ENCODE measurements at places on chromosomes 5 and 9.

DNA sequence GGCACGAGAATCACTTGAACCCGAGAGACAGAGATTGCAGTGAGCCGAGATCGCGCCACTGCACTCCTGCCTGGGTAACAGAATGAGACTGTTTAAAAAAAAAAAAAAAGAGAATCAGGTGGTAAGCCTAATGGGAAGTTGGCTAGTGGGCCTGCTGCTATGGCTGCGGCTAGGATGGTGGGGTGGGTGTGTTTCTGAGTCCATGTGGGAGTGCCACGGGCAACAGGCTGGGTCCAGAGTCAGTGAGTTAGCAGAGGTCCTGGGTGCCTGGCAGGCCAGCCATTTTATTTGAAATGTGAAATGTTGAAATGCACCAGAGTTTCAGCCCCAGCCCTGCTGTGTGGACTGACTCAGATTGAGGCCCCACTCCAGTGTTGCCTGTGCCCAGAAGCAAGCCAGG, 37.8 kb downstream of the JADE2 start:
- no peak for DNase-seq

GRCh38 chr5:139806111-139806510, 10.5 kb downstream of the PSD2 start:
- no peak for DNase-seq

- no peak for DNase-seq
Measured at GRCh38 chr5:145975361-145976066, 39.1 kb downstream of the SH3RF2 start.

GRCh38 chr9:92973700-92974099, 26.4 kb downstream of the FGD3 start:
- no peak for DNase-seq

DNA sequence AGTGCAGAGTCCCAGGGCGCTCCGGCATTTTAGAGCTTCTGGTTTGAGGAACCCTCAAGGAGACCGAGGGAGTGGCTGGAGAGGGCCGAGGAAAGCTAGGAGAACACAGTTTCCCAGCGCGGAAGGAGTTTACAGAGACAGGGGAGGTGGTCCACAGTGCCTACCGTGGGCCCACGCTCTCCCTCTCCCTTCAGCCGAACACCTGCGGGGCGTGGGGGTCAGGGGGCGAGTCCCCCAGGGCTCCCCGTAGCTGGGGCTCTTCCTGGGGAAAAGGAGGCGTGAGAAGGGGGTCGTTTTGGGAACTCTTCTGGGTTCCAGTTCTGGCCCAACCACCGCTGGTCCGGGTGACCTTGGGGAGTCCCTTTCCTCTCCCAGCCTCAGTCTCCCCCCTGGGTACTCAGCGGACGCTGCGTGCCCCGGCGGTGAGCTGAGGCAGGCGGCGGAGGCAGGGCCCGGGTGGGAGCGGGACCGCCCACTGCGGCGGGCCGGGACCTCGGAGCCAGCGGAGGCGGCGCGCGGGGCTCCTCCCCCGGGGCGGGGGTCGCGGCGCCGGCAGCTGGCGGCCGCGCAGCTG, 368 bp upstream of the FRMPD1 start:
- DNase-seq = no peak

DNA sequence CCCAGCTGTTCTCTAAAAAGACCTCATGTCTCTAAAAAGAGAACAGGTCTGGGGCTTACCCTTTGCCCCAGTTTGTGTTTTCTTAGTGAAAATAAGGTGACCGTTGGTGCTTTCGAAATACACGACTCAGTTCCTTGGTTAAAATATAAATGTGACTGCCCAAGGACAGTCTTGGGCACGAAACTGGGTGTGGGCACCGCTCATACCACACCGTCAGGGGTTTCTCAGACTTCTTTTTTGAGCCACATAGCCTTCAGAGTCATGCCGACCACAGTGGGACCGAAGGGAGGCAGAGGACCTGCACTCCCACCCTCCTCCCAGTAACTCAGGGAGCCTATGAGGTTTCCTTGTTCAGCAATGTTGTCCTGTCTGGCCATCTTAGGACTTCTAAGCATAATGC, 6.5 kb downstream of the SNX18 start:
- DNase-seq = no peak

DNA sequence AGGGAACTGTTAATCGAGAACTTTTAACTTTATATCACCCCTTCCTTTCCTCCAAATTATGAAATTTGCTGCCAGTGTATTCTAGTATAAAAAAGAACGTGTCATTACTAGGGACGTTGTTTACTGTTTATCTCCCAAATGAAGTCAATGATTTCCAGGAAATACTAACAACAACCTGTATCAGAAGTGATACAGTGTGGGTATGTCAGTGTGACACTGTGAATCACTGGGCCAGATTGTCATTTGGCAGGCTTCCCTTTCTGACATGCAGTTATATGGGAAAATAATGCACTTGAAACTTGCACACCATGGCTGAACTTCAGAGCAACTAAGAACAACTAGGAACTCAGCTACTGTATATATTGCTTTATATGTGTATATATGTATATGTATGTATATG, 12.6 kb downstream of the ZNF462 start:
- DNase-seq = no peak

DNA sequence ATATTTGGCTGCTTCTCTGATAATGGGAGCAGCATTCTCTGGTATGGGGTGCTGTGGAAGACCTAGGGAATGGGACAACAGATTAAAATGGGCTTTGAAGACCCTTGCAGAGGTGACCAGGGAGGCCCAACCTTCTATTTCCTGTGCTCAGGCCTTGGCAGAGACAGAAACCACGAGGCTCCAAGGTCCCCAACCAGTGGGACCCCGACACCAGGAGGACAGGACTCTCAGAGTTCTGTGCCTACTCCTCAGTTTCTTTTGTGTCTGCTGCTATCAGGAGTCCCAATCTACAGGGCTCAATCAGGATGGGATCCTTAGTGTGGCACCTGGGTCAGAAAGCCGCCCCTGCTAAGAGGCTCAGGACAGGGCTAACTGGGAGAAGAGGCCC, 29.3 kb downstream of the CSF2 start:
- DNase-seq = no peak

GRCh38 chr5:51225789-51226742, 157.2 kb upstream of the ISL1 start:
- DNase-seq = no peak

- no peak for DNase-seq
Measured at GRCh38 chr9:35001803-35002502, 12.4 kb downstream of the DNAJB5 start.

DNA sequence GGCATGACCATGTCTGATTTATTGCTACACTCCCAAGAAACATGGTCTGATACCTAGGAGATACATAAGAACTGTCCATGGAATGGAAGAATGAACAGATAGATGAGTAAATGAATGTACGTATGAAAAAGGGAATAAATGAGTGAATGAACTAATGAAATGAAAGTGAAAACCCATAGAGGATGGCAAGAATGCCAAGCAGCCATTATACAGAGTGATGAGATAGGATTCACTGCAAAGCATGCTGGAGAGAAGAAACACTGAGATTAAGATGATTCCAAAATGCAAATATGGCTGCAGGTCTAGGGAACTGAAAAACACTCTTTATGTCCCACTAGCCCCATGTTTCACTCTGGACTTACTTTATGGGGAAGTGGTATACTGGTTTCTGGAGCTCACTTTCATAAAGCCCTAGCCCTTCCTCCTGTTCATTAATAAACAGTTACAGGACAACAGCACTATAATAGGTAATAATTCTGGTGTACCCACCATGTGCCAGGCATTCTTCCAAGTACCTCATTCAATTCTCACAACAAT, 170.3 kb upstream of the RAD23B start:
- DNase-seq = no peak

DNA sequence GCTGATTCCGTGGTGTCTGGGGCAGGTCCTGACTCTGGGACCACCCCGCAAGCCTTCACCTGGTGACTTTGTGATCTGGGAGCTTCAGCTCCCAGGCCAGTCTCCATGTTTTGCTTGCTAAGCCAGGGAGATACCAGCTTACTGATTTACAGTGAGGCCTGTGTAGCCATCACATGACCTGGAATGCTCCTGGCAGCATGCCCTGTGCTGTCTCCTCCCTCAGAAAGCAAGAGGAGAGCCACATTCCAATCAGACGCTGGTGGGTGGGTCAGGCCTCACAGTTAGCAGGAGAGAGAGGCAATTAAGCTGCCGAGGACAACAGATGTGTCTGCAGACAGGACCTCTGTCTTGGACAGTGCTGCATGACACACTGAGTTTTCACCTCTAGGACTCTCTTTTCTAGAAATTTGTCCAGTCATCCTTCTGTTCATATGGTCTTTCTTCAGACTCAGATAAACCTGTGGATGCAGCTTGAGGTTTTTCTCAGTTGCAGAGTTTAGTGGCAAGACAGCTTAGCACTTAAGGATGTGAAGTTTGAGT, 24.4 kb upstream of the GRPEL2 start:
- DNase-seq = no peak

- DNase-seq = no peak
Measured at GRCh38 chr5:180785121-180785781, 17.4 kb downstream of the MGAT1 start.

DNA sequence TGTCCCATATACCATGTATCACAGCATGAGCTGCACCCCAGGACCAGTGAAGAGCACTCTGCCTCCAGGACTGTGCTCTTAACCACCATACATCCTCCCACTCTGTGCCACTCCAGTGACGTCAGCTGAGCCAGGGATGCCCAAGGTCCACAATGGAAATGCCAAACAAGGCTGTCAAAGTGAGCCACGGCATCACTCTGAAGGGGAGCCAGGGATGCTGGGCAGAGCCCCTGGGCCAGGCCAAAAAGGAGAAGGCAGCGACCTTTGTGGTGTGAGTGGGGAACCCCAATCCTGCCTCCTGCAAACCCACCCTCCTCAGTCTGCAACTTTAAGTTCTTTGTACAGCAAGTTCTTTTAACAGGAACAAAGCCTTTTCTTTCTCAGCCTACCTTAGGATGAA, 242.7 kb downstream of the SYK start:
- DNase-seq = no peak

DNA sequence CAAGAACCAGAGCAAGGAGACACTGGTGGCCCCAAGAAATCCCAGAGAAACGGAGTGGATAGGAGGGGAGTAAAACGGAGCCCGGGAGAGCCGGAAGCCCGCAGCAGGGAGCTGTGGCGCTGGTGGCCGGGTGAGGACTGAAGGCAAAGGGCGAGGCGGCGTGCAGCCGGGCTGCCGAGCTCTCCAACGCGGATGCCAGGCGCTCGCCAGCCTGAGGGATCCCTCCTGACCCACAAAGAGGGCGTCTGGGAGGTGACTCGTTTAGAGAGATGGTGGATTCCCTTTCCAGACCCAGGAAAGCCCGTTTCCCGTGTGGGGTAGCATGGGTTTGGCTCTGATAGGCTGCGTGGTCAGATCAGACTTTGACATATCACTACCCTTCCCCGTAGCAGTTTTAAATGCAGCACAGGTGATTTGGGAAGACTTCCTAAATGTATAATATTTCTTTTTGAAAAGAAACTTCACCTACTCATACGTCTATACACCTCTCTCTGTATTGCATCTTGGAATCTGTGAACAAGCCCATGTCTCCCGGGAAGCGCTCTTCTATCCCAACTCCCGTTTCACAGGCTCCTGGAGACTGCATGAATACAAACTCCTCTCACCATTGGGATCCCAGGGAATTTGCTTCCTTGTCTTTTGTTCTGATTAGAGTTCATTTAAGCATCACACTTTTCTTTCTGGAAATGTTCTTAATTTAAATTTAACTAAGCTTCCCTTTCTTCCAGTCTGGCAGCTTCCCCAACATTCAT, 158.1 kb downstream of the C9orf152 start:
- no peak for DNase-seq

GRCh38 chr9:88988796-88989641, 2.2 kb upstream of the S1PR3 start:
- no peak for DNase-seq

GRCh38 chr5:170986598-170986997, 124.8 kb downstream of the RANBP17 start:
- DNase-seq = no peak

DNA sequence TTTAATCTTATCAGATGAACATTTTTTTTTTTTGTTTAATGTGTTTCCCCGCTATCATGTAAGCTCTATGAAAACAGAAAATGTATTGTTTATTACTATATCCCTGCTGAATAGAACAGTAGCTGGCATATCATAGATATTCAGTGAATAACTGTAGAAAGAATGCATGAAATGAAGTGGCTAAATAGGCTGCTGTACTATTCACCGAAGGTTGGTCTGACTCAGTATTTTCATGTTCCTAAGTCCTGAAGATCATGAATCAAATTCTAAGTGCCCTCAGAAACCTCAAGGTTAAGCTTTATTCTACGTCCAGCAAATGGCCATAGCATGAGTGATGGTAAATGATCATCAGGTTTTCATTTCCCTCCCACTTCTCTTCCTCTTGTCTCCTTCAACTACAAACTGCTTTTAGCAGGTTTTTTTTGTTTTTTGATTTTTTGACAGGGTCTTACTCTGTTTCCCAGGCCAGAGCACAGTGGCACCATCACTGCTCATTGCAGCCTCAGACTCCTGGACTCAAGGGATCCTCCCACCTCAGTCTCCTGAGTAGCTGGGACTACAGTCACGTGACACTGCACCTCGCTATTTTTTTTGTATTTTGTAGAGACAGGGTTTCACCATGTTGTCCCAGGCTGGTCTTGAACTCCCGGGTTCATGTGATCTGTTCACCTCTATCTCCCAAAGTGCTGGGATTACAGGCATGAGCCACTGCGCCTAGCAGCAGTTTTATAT, 19.1 kb upstream of the ZFAND5 start:
- DNase-seq = no peak

DNA sequence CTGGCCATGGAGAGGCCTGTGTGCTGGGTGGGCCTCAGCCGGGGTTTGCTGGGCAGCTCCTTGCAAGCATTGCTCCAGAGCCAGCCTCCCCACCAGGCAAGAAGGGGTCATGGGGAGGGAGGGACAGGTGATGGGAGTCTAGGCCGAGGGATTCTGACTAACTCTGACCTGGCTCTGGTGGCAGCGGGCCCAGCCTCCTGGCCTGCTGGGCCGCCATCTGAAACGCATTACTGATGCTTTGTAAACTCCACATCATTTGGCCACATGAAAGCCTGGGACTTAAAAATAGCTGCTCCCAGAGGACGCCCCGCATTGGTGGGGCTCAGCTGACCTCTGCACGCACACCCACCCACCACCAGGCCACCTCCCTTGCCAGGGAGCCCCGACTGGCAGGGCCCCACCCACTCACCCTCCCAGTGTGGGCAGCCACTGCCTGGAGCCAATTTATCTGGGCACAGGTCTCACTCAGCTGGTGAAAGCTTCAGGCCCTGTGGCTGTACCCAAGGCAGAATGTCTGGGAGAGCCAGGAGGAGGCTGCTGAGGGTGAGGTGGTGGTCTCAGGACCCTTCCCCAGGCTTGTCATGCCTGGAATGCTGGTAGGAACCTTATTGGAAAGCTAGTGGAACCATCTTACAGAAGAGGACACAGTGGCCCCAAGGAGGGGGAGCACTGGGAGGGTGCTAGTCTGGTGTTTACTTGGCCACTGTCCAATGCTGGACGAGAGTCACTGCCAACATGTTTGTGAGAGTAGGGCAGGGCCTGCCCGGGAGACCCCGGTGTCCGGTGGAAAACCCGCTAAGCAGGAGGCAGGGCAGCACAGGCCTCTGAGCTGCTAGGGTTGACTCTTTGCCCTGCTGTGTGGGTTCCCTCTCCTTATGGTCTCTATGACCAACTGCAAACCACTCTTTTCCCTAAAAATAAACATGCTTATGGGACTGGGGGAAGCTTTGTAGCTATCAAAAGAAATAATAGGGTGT, 10.8 kb downstream of the TCF7 start:
- no peak for DNase-seq
